ENCODE measurements at places on chromosomes 7 and 10.

DNA sequence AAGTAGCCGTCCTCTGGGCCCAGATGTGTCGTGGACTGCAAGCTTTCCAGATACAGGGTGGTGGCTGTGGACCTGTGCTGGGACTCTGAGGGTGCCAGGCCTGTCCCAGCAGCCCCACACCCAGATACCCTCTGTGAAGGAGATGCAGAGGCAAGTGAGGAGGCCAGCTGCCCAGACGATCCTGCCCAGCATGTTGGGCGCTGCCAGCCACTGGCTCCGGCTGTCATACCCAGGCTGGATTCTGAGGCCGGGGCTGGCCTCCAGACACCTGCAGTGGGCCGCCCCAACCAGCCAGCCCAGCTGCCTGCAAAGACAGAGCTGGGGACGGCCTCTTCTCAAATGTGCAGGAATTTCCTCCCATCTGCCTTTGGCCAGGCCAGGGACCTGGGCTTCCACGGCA lies 39.1 kb upstream of the EBF3 start:
- no peak for DNase-seq

DNA sequence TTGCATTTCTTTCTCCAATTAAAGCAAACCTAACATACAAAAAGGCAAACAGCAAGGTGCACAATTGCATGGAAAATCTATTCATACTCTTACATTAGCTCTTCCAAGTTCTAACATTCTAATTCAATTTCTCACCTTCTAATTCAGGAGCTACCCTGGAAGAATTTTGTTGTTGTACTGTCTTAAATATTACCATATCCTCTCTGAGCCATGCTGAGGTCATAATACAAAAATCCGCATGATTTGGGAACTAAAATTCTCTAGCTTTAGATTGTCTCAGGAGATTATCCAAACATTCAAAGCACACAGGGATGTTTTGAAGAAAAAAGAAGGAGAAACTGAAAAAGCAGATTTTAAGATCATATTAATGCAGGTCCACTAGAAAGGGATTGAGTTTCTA lies 229.9 kb downstream of the KIAA1217 start:
- DNase-seq = no peak

DNA sequence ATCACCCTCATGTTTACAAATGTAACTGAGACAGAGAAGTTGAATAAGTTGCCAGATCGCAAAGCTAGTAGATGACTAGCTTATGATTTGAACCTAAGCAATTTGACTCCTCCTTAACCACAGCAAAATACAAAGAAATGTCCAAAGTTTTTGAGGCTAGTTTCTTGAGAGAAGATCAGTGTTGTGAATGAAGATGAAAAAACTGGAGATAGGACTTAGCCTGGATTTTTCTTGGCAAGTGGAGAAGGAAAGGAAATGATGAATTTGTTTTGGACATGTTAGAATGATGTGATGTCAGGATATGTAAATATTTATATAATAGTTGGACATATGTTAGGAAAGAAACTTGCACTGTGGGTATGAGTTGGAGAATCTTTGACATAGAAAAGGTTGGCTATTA lies 149.8 kb downstream of the LSMEM1 start:
- no peak for DNase-seq

DNA sequence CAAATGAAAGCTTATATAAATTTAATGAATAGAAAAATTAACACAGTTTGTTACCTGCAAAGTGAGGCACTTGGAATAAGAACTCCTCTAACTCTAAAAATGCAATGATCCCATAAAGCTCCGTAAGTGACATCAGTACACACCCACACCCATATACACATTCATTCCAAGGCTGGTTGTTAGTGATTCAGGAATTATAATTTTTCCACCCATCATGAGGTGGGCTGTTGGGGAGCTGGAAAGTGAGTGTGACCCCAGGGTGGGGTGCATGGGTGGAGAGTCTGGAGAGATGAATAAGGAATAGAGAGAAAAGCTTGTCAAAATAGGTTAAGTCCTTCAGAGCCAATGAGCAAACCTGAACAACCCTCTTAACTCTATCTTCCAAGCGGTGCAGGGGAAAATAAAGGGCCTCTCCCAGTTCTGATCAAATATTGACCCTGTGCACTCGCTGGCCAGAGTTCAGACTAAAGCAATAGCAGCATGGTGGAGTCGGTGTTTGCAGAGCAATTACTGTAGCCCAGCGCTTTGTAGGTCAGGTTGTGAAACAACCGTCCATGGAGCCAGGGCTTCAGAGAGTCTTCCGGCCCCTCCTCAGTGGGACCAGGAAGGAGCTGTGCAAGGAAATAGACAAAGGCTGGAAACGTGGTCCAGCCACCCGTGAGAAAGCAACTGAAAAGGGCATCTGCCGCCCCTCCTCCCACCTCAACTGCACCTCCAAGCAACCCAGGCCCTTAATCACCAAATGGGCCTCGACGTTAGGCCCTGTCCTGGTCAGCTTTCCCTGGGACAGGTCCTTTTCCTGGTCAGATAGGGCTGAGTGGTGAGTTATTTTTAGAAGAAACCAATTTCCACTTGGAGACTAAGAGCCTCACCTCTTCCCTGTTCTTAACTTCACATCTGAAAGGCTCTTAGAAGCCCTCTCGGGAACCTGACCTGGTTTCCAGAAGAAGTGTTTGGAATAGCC lies 61.2 kb downstream of the SH3PXD2A start:
- peak; percentile 97 for DNase-seq

GRCh38 chr7:21352540-21353387 lies 75.1 kb upstream of the SP4 start:
- no peak for DNase-seq

DNA sequence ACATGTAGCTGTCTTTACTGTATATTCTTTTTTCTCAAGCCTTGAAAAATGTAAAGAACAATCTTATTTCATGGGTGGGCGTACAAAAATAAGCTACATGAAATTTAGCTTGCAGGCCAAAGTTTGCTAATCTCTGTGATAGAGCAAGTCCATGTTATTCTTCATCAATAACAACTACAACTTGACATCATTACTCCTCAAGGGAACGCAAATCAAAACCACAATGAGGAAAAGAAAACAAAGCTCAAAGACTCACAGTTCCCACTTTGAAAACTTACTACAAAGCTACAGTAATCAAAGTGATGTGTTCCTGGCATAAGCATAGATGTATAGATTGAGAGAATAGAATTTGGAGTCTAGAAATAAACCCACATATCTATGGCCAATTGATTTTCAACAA lies 62.5 kb downstream of the GNA12 start:
- no peak for DNase-seq

DNA sequence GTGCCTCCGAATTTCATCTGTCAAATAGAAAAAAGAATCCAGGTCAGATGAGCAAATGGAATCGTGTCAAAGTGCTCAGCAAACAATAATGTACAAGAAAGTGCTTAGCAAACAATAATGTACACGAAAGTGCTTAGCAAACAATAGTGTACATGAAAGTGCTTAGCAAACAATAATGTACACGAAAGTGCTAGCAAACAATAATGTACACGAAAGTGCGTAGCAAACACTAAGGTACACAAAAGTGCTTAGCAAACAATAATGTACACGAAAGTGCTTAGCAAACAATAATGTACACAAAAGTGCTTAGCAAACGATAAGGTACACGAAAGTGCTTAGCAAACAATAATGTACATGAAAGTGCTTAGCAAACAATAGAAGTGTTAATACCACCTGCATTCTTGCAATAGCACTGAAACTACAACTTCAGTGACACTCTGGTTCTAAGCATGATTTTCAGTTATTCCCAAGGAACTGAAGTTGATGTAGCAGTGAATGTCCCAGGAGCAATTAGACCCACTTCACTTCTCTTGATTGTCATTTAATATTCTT lies 33.4 kb upstream of the MYL10 start:
- DNase-seq = no peak

DNA sequence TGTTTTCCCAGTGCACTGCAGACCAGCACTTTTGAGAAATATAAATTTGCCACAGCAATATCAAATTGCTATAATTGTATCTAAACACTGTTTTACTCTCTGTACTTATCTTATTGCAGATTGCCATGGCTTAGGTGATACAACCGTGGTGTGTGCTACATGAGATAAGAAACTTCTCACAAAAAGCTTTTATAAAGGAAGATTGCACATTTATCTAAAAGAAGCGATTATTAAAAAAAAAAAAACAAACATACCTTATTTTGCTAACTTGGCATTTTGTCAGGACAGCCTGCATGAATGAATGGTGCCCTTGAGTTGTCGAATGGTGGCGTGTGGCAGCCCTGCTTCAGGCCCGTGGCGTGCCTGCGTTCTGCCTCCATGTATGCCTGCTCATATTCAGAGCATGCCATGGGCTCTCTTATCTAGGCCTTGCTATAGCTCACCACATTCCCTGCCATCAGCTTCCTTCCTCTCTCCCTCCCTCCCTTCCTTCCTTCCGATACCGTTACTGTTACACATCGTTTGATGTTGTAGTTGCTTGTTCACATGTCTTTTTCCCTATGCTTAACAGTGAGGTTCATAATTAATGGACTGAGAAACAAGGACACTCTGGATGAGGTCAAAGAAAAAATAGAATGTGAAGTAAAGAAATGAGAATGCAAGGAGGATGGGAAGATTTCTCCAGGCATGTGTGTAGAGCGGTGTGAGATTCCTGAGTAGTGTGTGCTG lies 34.9 kb downstream of the PRKAR2B start:
- DNase-seq = no peak

GRCh38 chr7:153422291-153423209 lies 629.6 kb upstream of the DPP6 start:
- no peak for DNase-seq

- DNase-seq = no peak
These were observed 683 bp downstream of the INSIG1 start for GRCh38 chr7:155298288-155298833.

GRCh38 chr10:14362104-14362503 lies 31.4 kb upstream of the FRMD4A start:
- no peak for DNase-seq

GRCh38 chr10:1643908-1644179 lies 93.5 kb downstream of the ADARB2 start:
- no peak for DNase-seq

- DNase-seq = no peak
These were observed 1.1 kb upstream of the WNT16 start for GRCh38 chr7:121327671-121328070.

DNA sequence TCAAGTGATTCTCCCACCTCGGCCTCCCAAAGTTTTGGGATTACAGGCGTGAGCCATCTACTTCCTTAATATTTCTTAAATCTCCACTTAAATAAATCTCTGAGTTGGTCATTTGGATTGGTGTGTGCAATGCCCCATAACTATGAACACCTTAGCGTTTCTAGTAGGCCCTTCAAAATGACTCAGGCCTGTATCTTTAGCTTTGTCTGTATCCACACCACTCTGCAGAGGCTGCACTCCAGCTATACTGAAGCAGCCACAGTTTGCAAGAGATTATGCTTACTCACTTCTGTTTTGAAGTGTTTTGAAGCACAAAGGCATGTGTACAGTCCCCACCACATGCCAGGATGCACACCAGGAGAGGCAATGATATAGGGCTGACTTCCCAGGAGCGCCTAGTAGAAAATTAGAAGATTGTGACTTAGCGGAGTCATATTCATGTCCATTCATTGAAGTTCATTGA lies 2.4 kb upstream of the ST7 start:
- no peak for DNase-seq

DNA sequence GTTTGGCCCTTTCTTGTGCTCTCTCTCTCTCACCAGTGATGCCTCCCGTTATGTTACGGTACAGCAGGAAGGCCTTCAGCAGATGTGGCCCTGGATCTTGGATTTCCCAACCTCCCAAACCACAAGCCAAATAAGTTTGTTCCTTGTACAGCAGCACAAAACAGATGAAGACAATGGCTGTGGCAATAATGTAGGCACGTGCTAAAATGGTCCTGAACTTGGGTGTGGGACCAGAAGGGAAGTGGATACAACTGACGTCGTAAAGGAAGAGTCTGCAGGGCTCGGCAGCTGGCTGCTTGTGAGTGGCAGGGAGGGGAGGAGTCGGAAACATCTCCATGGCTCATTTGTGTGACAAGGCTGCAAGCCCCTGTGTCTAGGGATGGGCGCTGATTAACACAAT lies 26.8 kb downstream of the PROSER2 start:
- no peak for DNase-seq

DNA sequence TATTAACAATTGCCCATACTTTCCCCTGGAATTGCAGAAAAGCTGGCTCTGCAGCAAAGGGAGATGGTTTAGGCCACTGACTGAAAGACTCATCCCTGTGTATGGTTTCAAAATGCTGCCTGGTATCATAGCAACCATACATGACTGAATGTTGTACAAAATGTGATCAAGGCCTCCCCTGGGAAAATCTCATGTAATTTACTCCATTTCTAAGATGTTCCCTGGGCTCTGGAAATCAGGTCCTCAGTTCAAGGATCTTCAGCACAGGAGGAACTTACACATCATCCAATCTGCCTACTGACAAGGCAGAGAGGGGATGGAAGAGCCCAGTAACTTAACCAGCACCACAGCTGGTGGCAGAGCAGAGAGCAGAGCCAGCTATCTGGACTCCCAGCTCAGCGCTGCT lies 111.8 kb downstream of the JAZF1 start:
- DNase-seq = no peak

- DNase-seq = no peak
These were observed 23.6 kb downstream of the FKBP6 start for GRCh38 chr7:73351447-73352167.

DNA sequence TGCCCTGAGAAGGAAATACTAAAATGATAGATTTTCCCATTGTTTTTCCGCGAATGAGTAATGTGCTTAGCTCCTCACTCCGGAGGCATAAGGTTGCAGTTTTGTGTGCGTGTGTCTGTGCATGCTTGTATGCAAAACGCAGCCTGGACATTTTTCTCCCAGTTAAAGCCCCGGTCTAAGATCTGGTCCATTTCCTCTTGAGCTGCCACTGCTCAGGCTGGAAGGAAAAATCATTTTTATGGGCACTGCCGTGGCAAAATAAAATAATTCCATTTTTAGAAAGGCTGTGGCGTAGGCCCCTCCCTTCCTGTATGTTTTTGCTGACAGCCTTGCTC lies 260.6 kb downstream of the WDR37 start:
- no peak for DNase-seq

GRCh38 chr10:86965986-86966654 lies 2.2 kb upstream of the ADIRF start:
- no peak for DNase-seq

GRCh38 chr10:132164761-132165278 lies 21.9 kb upstream of the DPYSL4 start:
- DNase-seq = peak; percentile 29

DNA sequence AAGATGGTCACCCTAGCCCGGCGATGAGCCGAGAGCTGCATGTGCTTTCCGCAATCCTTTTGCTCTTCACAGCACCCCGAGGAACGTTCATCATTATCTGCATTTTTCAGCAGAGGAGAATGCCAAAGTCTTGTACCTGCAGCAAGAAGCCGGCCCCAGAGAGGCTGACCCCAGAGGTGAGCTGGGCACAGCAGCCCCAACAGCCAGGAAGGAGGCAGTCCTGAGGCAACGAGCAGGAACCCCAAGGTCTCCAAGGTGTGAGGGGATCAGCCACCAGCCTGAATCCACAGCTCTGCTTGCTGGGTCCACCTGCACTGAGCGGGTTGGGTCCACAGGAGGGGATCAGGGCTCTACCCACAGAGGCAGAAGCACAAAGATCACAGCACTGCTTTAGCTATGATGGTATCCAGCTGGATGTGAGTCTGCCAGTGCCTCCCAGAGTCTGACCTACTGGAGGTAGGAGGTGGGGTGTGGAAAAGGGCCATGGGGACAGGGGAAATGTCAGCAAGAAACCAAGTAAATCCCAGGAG lies 16.8 kb upstream of the GDF10 start:
- DNase-seq = no peak

- DNase-seq = no peak
These were observed 701.2 kb upstream of the SORCS1 start for GRCh38 chr10:107865691-107866090.

All from NCI-H510A (cell line).